Activated CD4-positive, alpha-beta memory T cell treated with anti-CD3 and anti-CD28 coated beads for 36 hours (primary cell): ENCODE measurements at places on chromosomes 16 and 17. TPM values are rescaled to one million over a fixed set of nuclear protein-coding genes. Genes with fewer than 3 reads are reported as not detected.

- H3K36me3 ChIP-seq = no peaks in the 10 kb centered on the region
- H3K4me1 ChIP-seq = no peaks in the 10 kb centered on the region
- H3K4me3 ChIP-seq = no peak overlapping the region
- H3K27ac ChIP-seq = no peak overlapping the region
- H3K27me3 ChIP-seq = no peaks in the 10 kb centered on the region
- DNase-seq = no peak
Observed at GRCh38 chr16:73558219-73558618, 510.3 kb upstream of the ZFHX3 start.

RANBP10 gene
- total RNA-seq = 18.1 TPM

- H3K27me3 ChIP-seq = no peaks in the 10 kb centered on the region
- peaks cover 3% of the 10 kb centered on the region for H3K4me1 ChIP-seq
- no peak overlapping the region for H3K27ac ChIP-seq
- H3K36me3 ChIP-seq = no peaks in the 10 kb centered on the region
- no peak for DNase-seq
- H3K4me3 ChIP-seq = no peak overlapping the region
Observed at GRCh38 chr17:76683921-76684745, 26.6 kb downstream of the MXRA7 start.

- H3K4me3 ChIP-seq = no peak overlapping the region
- H3K27ac ChIP-seq = no peak overlapping the region
- no peaks in the 10 kb centered on the region for H3K4me1 ChIP-seq
- no peaks in the 10 kb centered on the region for H3K27me3 ChIP-seq
Observed at GRCh38 chr16:11950388-11950787, 8.5 kb upstream of the NPIPB2 start.

- H3K27me3 ChIP-seq = no peaks in the 10 kb centered on the region
- no peak overlapping the region for H3K27ac ChIP-seq
- DNase-seq = no peak
- H3K36me3 ChIP-seq = no peaks in the 10 kb centered on the region
Observed at GRCh38 chr17:43531955-43532354, 14.2 kb downstream of the ETV4 start.

- no peak for DNase-seq
- no peak overlapping the region for H3K4me3 ChIP-seq
- peaks cover 1% of the 10 kb centered on the region for H3K36me3 ChIP-seq
- no peaks in the 10 kb centered on the region for H3K27me3 ChIP-seq
Observed at GRCh38 chr17:67500261-67500660, 123.2 kb downstream of the PITPNC1 start.

ZP2 gene
- total RNA-seq = not detected

DNA sequence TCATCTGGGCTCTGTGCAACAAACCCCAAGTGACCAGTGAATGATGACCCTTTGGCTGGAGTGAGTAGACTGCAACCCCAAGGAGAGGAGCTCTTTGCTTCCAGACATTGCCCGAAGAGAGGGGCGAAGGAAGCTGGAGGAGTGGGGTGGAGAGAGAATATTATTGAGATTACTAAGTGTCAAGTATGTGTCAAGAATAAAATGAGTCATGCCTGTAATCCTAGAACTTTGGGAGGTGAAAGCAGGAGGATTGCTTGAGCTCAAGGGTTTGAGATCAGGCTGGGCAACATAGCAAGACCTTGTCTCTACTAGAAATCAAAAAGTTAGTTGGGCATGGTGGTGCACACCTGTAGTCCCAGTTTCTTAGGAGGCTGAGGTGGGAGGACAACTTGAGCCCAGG, 142.0 kb upstream of the CCL2 start:
- DNase-seq = no peak
- H3K27ac ChIP-seq = no peak overlapping the region
- H3K4me1 ChIP-seq = no peaks in the 10 kb centered on the region
- no peak overlapping the region for H3K4me3 ChIP-seq

DNA sequence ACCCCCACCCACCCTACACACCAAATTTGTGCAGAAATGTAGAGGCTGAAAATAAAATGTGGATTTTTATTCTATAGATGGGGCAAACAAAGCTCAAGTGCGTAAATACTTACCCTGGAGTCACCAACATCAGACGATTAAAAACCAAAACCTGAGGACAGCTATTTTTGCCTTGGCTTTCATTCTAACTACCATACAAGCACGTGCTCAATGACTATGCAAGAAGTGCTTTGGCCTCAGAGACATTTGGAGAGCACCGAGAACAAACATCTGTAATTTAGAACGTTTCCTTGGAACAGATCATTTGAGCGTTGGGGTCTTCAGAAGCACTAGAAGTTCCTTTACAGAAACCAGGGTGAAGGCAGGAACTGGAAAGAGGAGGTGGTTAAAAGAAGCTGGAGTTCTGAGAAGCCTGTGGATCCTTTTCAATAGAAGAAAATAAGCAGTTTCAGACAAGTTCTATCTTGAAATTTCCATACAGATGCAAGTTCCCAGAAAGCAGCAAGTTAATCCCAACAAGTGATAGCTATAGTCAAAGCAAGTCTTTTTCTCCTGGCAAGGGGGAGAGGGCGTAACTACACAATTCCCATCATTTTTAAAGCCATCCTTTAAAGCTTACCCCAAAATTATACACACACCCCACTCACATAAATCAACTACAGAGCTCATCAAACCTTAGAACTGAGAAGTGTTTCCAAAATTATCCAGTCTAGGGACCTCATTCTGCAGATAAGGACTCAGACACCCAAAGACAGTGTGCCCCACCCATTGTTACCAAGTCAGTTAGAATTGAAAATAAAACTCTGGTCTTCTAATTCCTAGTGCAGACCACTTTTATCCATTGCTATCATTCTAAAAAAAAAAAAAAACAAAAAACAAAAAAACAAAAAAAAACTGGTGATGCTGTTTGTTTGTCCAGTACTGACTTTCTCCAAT, 29.6 kb upstream of the CDRT4 start:
- H3K36me3 ChIP-seq = peaks cover 15% of the 10 kb centered on the region
- H3K4me3 ChIP-seq = no peak overlapping the region
- H3K27me3 ChIP-seq = no peaks in the 10 kb centered on the region
- no peak overlapping the region for H3K27ac ChIP-seq

MYLK3 gene
- not detected for total RNA-seq

- H3K36me3 ChIP-seq = no peaks in the 10 kb centered on the region
- DNase-seq = no peak
- H3K27me3 ChIP-seq = peaks cover 38% of the 10 kb centered on the region
- H3K27ac ChIP-seq = no peak overlapping the region
- H3K4me3 ChIP-seq = no peak overlapping the region
- peaks cover 19% of the 10 kb centered on the region for H3K4me1 ChIP-seq
Observed at GRCh38 chr17:38746004-38746848, 1.9 kb downstream of the PCGF2 start.

KRTAP3-2 gene
- not detected for total RNA-seq

GRCh38 chr17:64229815-64230728, 33.0 kb downstream of the TEX2 start:
- H3K4me1 ChIP-seq = no peaks in the 10 kb centered on the region
- no peak overlapping the region for H3K27ac ChIP-seq
- H3K36me3 ChIP-seq = no peaks in the 10 kb centered on the region
- H3K4me3 ChIP-seq = no peak overlapping the region
- DNase-seq = no peak
- H3K27me3 ChIP-seq = no peaks in the 10 kb centered on the region

GRCh38 chr16:31471875-31472708, at the start of gene TGFB1I1:
TGFB1I1 (plus strand) TSS chr16:31472152; CDS start chr16:31472189, 37 bp downstream.
- H3K27me3 ChIP-seq = peaks cover 19% of the 10 kb centered on the region
- H3K27ac ChIP-seq = no peak within 1 kb of the TSS
- DNase-seq = no peak

KCNH4 gene
- total RNA-seq = 0.39 TPM

- H3K27me3 ChIP-seq = no peaks in the 10 kb centered on the region
- peak overlapping the region; percentile 96 for H3K27ac ChIP-seq
- peak; percentile 77 for DNase-seq
- H3K4me3 ChIP-seq = peak overlapping the region; percentile 83
- H3K4me1 ChIP-seq = peaks cover 76% of the 10 kb centered on the region
- peaks cover 22% of the 10 kb centered on the region for H3K36me3 ChIP-seq
Observed at GRCh38 chr17:416293-417206, 63.9 kb upstream of the RPH3AL start.

KLHL10 gene
- 0.12 TPM for total RNA-seq

ABCA8 gene
- total RNA-seq = not detected

SDK2 gene
- 0.12 TPM for total RNA-seq

ODAD4 gene
- total RNA-seq = 0.77 TPM

GRCh38 chr17:29847118-29847517, 82.9 kb downstream of the SSH2 start:
- no peaks in the 10 kb centered on the region for H3K36me3 ChIP-seq
- peaks cover 2% of the 10 kb centered on the region for H3K4me1 ChIP-seq

- no peak for DNase-seq
- H3K27ac ChIP-seq = no peak overlapping the region
- H3K4me3 ChIP-seq = no peak overlapping the region
- no peaks in the 10 kb centered on the region for H3K36me3 ChIP-seq
Observed at GRCh38 chr16:63283721-63284120, 1247.5 kb upstream of the CDH8 start.

DNA sequence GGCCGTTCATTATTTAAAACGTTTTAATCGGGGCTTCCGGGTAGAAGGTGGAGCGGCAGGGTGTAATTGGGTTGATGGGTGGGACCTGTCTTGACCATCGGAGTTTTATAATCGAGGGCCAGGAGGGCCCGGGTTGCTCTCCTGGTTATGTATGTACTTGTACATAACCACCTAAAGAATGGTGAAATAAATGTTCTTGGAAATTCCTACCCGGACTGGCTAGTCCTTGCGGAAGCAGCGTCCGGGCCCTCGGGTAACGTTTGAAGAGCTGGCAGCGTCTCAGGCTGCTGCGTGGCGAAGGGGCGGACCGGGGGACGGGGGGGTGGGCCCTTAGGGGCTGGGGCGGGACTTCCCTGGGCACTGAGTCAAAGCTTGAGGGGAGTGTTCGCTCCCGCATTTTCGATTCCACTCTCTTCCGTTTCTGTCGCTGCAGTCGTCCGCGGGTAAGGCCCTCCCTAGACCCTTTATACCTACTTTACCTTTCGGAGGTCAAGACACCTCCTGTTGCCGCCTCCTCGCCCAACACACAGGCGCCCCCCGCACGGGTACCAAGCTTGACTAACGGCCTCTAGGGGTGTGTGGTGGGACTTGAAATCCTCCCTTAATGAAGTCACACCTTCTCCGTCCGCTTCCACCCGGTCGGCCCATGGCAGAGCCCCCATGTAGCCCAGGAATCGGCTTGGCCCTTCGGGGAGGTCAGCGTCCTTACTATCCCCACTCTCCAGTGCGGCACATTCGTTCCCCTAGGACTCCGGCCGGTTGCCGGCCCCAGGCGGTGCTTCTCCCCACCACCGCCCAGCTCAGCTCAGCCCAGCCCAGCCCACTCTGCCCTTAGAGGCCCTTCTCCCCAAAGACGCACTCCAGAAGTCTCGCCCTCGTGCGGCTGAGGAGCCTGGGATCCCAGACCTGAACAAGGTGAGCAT, at the start of gene TMEM106A:
TSS of gene TMEM106A (plus strand) at position 396 of the 923 bp plus-strand sequence. CDS start 1,167 bp downstream, outside the sequence.
- peaks cover 30% of the 10 kb centered on the region for H3K36me3 ChIP-seq
- peak; percentile 85 for DNase-seq
- no peaks in the 10 kb centered on the region for H3K27me3 ChIP-seq
- peak within 1 kb of the TSS; percentile 82 for H3K27ac ChIP-seq
- peak within 1 kb of the TSS; percentile 88 for H3K4me3 ChIP-seq

GRCh38 chr17:76246080-76247066, 6.1 kb upstream of the RNF157 start:
- H3K4me1 ChIP-seq = peaks cover 49% of the 10 kb centered on the region
- H3K4me3 ChIP-seq = peak overlapping the region; percentile 52
- H3K36me3 ChIP-seq = no peaks in the 10 kb centered on the region
- peak overlapping the region; percentile 90 for H3K27ac ChIP-seq
- no peaks in the 10 kb centered on the region for H3K27me3 ChIP-seq
